ENCODE measurements at places on chromosomes 2 and 18.

DNA sequence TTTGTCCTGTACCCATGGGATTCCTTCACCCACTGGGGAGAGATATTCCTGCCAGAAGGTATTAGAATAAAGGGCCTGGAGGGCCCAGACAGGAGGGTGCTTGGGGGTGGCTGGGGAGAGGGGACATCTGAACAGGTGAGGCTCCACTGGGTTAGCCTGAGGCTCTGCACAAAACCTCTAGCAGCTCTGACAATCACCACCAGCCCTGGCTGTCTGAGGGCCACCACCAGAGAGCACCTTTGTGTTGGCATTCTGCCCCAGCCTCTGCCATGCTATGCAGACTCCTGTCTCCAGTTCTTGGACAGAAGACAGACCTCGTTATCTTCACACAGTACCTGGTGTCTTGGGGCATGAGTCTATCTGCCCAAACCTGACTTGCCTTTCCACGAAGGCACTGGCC is 25.3 kb downstream of the SLC16A14 start:
- DNase-seq: no peak

DNA sequence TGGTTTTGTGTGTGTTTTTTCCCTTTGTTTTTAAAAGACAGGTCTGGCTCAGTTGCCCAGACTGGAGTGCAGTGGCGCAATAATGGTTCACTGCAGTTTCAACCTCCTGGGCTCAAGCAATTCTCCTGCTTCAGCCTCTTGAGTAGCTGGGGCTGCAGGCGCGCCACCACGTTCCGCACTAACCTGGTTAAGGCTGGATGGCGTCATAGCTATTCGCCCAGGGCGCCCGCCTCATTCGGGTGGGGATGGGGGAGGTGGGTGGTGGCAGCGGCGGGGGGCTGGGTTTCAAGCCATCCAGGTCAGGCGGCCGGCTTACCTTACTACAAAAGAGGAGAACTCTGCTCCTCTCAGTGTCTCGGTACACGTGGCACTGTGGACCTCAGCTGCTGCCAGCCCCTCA is 42.8 kb downstream of the EEF1B2 start:
- DNase-seq: no peak

DNA sequence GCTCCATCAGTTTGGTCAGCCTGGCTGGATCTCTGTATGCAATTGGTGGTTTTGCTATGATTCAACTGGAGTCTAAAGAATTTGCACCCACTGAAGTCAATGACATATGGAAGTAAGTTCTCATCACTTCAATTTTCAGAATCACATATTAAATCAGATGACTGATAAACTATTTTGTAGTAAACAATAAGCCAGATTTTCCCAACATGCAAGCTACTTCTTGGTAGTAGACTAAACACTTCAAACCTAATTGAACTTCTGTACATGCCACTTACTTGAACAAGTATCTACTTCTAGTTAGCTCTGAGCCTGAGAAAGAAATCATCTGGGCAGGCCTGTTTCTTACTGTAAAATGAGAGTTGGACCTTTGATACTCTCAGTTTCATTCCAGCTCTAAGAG is 11.4 kb downstream of the KLHL41 start:
- no peak for DNase-seq

DNA sequence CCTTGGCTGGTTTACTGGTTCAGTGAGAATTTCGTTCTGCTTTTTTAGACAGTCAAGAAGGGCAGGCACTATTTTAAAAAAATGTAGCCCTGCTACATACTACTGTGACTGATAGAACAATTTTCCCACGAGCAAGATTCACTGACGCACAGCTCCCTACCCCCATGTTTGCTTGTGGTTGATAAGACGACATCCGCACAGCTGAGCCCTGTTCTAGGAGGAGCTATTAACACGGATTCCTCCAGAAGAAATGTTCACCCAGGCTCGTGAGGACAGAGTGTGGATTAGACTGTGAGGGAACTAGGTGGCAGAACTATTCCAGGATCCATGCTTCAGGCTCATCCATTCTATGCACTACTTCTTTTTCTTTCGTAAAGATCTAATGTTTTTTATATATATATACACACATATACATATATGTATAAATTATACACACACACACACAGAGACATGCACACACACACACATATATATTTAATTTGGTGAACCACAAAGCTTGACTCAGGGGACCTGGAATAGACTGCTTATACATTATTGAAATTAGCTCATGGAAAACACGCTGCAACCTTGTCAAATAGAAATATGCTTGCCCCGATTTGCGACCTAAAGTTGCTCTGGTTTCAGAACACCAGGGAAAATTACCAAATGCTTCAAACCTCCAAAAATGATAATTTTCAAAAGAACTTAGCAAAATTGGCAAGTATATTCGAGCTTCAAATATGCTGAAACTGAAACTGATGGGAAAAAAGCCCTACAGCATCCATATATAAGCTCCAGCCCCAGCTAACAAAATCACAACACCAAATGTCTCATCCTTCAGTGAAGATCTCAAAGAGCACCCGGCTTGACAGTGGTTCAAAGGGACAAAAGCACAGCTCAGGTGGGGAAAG is 370.4 kb downstream of the SOCS6 start:
- DNase-seq: no peak

GRCh38 chr2:84029903-84030575 is 429.0 kb downstream of the SUCLG1 start:
- no peak for DNase-seq

GRCh38 chr18:52648201-52648600 is 308.2 kb downstream of the DCC start:
- DNase-seq: no peak

GRCh38 chr2:11750422-11750821 is 4.0 kb downstream of the LPIN1 start:
- no peak for DNase-seq

GRCh38 chr2:225466891-225467604 is 67.5 kb downstream of the NYAP2 start:
- DNase-seq: no peak

Measured in pancreas (tissue), 10 donors.